ENCODE measurements at places on chromosomes 11 and 22.

GRCh38 chr11:64378335-64378880 is 19.4 kb downstream of the RPS6KA4 start:
- DNase-seq, result no peak

- DNase-seq, result no peak
These were observed 14.2 kb downstream of the LMO1 start for GRCh38 chr11:8249482-8249881.

- DNase-seq, result peak; percentile 61
These were observed 45.0 kb upstream of the FIBIN start for GRCh38 chr11:26948881-26949280.

- DNase-seq, result no peak
These were observed 381.7 kb downstream of the DCDC1 start for GRCh38 chr11:30987819-30988218.

- DNase-seq, result no peak
These were observed 610.7 kb downstream of the JRKL start for GRCh38 chr11:97000481-97000880.

DNA sequence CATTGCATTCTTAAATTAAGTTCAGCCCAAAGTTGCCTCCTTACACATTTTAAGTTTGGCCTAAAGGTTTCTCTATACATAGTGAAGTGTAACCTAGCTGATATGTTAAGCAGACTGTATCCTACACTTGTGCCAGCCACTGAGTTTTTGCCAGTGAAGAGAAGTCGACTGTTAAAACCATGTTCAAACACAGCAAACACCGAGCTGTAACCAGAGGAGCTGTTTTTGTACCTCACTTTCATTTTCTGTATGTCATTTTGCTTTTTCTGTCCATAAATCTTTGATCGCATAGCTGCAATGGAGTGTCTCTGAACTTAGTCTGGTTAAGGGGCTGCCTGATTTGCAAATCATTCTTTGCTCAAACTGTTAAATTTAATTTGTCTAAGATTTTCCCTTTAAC is 403.7 kb downstream of the LUZP2 start:
- DNase-seq, result no peak

- no peak for DNase-seq
These were observed 86.3 kb downstream of the FCHSD2 start for GRCh38 chr11:73055655-73056354.

DNA sequence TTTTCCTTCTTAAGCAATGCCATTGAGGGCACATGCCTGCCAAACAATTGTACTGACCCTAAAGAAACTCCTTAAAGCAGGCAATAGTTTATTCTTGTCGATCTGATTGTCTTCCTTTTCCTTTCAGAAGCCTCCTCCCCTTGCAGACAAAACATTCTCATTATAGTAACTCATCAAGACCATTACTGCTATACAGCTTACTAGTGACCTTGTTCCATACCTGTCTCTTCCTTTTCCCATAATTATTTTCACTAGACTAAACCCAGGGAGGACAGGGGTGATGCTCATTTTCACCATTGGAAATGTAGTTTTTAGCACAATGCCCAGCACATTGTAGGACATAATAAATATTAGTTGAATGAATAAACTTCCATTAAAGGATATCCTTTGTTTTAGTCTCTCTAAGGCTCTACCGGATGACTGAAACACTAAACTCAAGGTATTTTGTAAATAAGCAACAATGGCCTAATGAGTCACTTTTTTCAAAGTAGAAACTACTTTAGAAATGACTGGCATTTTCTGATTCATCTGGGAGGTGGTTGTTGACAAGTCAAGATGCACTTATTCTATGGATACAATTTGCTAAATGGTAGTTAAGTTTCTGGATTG is 9.3 kb upstream of the MSANTD4 start:
- no peak for DNase-seq

GRCh38 chr11:8342821-8343681 is 79.4 kb upstream of the LMO1 start:
- no peak for DNase-seq

GRCh38 chr22:47850644-47851151 is 1088.2 kb downstream of the TBC1D22A start:
- DNase-seq, result no peak

DNA sequence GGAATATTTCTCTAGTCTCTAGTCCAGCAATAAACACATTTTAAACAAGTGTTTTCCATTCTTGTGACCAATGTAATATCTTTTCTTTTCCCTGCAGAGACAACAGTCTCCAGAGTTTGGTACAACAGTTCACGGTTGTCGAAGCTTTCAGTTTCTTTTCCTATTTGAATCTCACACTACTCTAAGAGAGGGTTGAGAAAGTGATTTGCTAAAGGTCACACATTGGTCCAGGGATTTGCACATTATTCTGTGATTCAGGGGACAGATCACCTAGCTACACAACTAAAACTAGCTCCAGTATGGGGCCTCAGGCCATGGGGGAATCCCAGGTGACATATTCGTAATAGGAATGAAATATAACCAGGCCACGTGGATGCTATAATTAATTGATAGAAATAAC is 132.5 kb downstream of the HIPK3 start:
- no peak for DNase-seq

- no peak for DNase-seq
These were observed 174.8 kb downstream of the NELL1 start for GRCh38 chr11:20844216-20844615.

DNA sequence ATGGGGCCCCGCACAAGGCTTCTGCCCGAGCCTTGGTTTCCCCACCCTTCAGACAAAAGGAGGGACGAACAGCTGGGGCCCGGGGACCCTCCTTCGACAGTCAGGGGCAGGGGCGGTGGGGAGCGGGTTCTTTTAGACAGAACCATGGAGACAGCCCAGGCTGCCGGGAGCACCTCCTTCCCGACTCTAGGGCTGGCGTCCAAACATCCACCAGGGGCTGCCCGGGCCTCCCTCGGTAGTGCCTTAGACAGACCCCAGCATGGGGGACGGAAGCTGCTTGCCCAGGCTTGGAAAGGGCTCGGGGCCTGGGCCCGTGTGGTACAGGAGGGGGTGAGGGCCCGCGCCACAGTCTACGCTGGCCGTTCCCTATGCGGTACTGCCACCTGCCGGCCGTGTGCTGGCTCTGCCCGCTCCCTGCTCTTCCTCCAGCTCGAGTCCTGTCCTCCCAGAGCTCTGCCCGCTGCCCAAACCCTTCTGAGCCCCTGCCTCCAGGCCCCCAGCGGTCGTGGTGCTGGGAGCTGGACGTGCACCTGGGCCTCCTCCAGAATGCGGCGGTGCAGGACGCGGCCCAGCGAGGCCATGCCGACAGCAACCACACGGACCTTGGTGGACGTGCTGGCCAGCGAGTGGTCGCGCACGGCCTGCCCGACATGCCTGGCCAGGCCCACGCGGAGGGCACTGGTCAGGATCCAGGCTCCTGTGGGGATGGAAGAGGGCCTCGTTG is 20.1 kb downstream of the TSSC4 start:
- DNase-seq, result peak; percentile 56

DNA sequence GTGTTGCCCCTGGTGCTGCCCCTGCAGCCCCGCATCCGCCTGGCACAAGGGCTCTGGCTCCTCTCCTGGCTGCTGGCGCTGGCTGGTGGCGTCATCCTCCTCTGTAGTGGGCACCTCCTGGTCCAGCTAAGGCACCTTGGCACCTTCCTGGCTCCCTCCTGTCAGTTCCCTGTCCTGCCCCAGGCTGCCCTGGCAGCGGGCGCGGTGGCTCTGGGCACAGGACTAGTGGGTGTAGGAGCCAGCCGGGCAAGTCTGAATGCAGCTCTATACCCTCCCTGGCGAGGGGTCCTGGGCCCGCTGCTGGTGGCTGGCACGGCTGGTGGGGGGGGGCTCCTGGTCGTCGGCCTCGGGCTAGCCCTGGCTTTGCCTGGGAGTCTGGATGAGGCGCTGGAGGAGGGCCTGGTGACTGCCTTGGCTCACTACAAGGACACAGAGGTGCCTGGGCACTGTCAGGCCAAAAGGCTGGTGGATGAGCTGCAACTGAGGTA is 278 bp downstream of the ROM1 start:
- DNase-seq, result no peak

All from fibroblast of skin of back (primary cell).